H1 (cell line): ENCODE measurements at places on chromosomes 3 and 15. TPM values are rescaled to one million over a fixed set of nuclear protein-coding genes. Genes with fewer than 3 reads are reported as not detected.
A peak's percentile ranks its signal among the peaks of the same experiment; 100 is the strongest.

Gene NTRK3
- 4.5 and 4.6 TPM in 2 replicates for total RNA-seq

Gene SMCO1
- not detected in 2 replicates for total RNA-seq

Gene PPM1M
- 5.2 and 5.4 TPM in 2 replicates for total RNA-seq

- no peak overlapping the region for H3K27ac ChIP-seq
- no peaks in the 10 kb centered on the region for H3K36me3 ChIP-seq
- no peak overlapping the region for H3K4me3 ChIP-seq
- H3K27me3 ChIP-seq = no peaks in the 10 kb centered on the region
- DNase-seq = no peak
- peaks cover 9% of the 10 kb centered on the region for H3K4me1 ChIP-seq
These were observed 1.9 kb upstream of the ARL6IP5 start for GRCh38 chr3:69082805-69083204.

DNA sequence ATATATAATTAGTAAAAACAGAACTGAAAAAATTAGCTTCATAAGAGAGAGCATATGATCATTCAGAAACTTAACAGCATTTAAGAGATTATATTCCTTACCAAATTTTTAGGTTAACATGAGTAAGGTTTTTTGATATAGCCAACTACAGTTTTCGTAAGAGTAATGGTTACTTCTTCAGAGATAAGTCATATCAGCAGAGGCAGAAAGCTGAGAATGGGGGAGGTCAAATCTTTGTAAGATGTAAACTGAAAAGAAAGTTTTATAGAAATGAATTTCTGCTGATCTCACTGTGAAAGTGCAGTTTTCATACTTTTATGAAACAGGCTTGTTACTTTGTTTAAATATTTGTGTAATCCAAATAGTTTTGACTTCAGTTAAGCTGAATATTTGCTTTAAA is 193.3 kb downstream of the ZBTB20 start:
- no peaks in the 10 kb centered on the region for H3K27me3 ChIP-seq
- no peak overlapping the region for H3K4me3 ChIP-seq
- H3K27ac ChIP-seq = no peak overlapping the region
- H3K36me3 ChIP-seq = no peaks in the 10 kb centered on the region

DNA sequence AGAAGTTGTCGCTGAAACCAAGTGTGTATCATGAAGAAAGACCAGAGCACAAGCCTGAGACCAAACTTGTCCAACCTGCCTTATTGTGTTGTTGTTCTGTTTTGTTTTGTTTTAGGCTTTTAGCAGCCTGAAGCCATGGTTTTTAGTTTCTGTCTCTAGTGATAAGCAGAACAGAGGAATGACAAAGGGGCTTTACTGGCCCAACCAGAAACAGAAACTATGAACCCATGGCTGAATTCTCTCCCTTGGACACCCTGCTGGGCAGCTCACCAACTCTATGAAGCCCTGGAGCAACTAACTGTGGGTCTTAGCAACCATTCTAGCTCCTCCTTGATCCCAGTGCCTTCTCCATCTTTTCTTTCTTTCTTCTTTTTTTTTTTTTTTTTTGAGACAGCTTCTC is 30.3 kb downstream of the HCLS1 start:
- H3K27me3 ChIP-seq = no peaks in the 10 kb centered on the region
- no peak overlapping the region for H3K27ac ChIP-seq
- H3K4me1 ChIP-seq = no peaks in the 10 kb centered on the region
- no peak overlapping the region for H3K4me3 ChIP-seq
- peak; percentile 29 for DNase-seq

DNA sequence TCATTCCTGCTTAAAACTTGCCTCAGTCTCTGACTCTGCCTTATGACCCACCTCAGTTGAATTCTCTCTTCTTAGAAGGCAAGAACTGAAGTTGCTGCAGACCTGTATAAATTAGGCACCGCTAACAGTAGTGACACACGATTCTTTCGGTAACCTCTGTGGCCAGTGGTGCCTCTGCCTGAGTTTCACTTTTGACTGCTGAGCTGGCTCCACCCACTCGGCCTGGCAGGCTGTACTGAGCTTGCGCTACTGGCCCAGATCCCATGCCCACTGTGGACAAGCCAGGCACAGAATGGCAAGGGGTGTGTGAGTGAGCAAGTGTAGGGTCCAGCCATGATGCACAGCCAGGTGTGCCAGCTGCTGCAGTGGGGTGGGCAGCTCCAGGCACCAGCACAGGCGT is 19.1 kb upstream of the EIF1B start:
- H3K4me1 ChIP-seq = peaks cover 6% of the 10 kb centered on the region
- H3K27ac ChIP-seq = no peak overlapping the region
- H3K36me3 ChIP-seq = no peaks in the 10 kb centered on the region
- H3K27me3 ChIP-seq = no peaks in the 10 kb centered on the region
- no peak for DNase-seq
- H3K4me3 ChIP-seq = no peak overlapping the region

GRCh38 chr3:135141160-135141559 is 346.1 kb downstream of the EPHB1 start:
- no peak for DNase-seq
- no peaks in the 10 kb centered on the region for H3K36me3 ChIP-seq
- no peak overlapping the region for H3K27ac ChIP-seq
- H3K4me3 ChIP-seq = no peak overlapping the region
